Right hindlimb (tissue), 1 donor: ENCODE measurements at places on chromosomes 13 and 19.

DNA sequence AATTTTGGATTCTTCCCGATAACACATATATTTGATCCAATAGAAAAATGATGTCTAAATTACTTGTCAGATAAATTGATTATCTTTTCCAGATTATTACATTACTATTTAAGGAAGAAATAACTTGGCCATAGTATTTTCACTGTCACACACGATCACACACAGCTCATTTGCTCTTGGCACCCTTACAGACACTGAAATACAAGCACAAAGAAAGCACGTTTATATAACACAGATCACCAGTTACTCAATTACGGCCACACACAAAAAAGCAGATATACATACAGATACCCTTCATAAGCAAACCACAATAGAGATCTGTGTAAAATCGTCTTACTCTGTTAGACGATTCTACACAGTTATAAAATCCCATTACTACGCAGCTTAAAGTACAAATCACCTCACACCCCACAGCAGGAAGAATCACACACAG is 716 bp upstream of the ZNF420 start:
- DNase-seq, result no peak

- DNase-seq, result no peak
Measured at GRCh38 chr13:26480246-26480855, 77.1 kb upstream of the WASF3 start.

GRCh38 chr19:43518051-43518450 is 8.9 kb downstream of the ETHE1 start:
- DNase-seq, result no peak

DNA sequence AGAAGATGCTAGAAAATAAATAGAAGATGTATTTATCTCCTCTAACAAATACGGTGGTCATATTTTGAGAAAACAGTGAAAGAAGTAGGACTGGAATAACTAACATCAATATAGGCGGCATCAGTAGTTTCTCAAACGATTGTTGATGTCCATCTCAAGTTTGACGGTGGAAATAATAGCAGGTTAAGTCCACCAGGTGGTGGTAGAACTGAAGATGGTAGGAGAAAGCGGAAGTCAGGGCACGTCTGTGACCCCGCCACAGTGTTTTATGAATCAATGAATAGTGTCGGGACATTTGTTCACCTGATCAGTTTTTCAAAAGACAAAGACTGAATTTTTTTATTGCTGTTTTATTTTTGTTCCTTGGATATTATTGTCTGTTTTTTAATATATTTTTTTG is 706.4 kb upstream of the SLC10A2 start:
- no peak for DNase-seq

GRCh38 chr13:35672611-35673010 is 196.1 kb upstream of the MAB21L1 start:
- no peak for DNase-seq

DNA sequence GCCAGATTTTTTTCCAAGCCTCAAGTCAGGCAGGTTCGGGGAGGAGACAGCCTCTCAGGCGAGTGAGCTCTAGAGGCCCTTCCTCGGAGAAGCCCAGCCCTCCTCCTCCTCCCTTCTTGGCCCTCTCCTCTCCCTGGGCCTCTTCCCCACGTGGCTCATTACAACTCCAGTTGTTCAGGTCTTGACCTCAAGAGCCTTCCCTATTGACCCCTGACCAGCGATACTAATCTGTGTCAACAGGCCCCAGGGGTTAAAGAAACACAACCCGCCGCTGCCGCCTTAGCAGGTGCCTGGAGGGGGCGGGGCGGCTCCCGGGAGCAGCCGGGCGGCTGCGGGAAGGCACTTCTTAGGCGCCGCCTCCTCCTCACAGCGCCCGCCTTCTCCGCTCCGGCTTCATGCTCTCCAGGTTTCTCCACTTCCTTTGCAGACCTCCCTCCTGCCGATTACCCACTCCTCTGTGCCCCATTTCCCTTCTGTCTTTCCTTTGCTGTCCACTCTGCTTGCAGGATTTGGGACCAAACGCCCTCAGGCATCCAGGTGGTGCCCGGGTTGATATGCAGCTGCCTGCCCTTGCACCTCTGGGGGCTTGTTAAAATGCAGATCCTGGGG is 51.0 kb downstream of the LYL1 start:
- peak; percentile 75 for DNase-seq

DNA sequence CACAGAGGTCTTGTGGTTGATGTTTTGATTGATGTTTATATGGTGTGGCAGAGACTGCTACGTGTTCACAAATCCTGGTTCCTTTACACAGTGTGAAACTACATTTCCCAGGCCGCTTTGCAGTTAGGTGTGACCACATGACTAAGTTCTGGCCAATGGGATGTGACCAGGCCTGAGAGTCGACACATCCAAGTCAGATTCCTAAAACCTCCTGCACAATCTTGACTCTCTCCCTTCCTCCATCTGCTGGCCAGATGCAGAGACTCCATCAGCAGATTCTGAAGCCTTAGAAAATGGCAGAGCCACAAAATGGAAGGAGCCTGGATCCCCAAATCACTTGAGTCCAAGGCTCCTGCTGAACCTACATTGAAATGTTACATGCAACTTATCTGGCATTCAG is 12.6 kb downstream of the CD37 start:
- no peak for DNase-seq

GRCh38 chr19:39307046-39307821 is 11.0 kb downstream of the IFNL1 start:
- DNase-seq, result peak; percentile 51

DNA sequence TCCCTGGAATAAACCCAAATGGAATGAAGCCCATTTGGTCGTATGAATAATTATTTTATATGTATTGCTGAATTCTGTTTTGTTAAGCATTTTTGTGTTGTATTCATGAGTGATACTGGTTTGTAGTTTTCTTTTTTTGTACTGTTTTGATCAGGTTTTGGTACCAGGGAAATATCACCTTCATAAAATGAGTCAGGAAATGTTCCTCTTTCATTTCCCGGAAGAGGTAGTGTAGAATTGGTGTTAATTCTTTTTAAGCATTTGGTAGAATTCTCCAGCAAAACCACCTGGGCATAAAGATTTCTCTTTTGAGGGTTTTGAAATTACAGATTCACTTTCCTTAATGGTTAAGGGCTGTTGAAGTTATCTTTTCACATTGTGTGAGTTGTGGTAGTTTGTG is 13.3 kb downstream of the SPATA13 start:
- DNase-seq, result no peak

DNA sequence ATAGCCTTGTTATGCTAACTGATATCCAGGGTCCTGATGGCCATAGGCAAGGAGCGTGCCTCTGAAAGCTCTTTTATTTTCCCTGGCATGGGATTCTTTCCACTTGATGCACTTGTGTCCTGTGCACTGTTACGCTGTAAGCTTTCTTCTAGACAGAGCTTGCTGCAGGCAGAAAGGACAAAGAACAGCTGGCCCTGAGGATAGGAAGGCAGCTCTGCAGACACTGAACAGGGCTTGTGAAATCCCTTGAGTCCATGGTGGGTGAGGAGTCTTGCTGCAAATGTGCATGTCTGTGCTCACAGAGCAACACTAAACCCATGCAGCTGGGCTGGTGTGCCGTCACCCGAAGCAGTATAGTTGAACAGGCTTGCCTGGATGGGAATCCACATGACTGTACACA is 126.6 kb downstream of the AKAP11 start:
- no peak for DNase-seq

- no peak for DNase-seq
Measured at GRCh38 chr13:24181991-24182702, 21.6 kb downstream of the SPATA13 start.

- DNase-seq, result no peak
Measured at GRCh38 chr13:107534548-107534947, 680.8 kb downstream of the LIG4 start.
